ENCODE measurements at places on chromosomes 3 and 15.
A peak's percentile ranks its signal among the peaks of the same experiment; 100 is the strongest.

DNA sequence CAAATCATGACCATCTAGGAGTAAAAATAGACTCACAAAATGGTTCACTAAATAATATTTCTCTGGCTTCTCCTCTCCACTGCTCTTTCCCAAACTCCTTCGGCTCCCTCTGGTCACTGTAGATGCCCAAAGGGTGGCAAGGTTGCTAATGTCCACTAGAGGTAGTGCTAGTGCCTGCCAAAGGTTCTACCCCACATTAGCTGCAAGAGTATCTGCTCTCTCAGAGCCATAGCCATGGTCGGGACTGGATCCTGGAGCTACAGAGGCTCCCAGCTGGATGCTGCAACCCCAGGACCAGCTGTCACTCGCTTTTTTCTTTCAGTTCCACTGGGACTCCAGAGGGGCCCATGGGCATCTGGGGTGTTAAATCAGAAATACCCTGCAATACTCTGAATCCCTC lies 8.5 kb downstream of the HTR3D start:
- no peak for DNase-seq

GRCh38 chr3:194078045-194078821 lies 57.7 kb upstream of the HES1 start:
- no peak for DNase-seq

DNA sequence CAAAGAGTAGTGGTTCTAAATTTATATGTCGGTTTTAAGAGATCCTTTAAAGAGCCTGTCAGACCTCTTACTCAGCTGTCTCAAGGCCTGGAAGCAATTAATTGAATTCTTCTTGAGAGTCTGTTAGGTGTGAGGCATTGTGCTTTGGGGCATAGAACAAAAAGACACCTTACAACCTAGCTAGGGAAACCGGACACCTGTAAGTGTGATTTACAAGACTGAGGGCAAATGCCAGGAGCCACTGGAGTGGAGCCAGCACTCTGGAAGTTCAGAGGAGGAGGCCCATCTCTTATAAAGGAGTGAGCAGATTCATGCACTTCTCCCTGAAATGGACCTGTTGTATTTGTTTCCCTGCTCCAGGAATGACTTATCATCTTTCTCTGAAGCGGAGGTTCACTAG lies 97.7 kb upstream of the NUDT16 start:
- no peak for DNase-seq

DNA sequence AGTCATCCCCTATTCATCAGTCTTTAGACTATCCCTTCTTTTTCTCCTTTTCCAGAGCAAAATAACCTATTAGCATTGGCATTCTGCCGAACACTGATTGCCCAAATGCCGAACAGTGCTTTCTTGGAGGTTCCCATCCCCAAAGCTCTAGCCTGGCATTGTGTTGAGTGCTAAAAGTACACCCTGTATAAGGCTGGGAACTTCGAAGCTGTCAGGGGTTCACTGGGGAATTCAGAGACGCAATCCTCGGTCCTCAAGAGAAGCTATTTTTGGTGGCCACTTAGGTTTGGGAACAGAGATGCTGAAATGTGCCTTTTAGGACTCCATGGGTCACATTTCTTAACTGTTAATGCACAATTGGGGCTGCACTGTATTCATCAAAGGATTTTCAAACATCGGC lies 8.4 kb downstream of the FRMD5 start:
- no peak for DNase-seq

DNA sequence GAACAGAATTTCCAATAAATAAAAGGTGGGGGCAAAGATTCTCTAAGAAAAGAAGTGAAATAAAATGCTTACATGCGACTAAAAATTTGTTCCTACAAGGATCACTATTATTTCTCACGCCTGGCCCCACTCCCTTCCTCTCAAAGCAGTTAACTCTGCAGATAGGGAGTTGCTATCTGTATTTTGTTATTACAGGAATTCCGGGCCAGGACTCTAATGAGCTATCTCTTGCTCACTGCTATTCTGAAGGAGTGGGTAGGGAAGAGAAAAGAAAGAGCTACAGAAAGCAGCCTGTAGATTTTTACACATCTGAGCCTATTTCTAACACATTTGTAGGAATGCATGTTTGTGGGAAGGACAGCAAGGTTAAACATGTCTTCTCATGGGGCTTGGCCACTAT lies 140.4 kb downstream of the PCCB start:
- DNase-seq: no peak

DNA sequence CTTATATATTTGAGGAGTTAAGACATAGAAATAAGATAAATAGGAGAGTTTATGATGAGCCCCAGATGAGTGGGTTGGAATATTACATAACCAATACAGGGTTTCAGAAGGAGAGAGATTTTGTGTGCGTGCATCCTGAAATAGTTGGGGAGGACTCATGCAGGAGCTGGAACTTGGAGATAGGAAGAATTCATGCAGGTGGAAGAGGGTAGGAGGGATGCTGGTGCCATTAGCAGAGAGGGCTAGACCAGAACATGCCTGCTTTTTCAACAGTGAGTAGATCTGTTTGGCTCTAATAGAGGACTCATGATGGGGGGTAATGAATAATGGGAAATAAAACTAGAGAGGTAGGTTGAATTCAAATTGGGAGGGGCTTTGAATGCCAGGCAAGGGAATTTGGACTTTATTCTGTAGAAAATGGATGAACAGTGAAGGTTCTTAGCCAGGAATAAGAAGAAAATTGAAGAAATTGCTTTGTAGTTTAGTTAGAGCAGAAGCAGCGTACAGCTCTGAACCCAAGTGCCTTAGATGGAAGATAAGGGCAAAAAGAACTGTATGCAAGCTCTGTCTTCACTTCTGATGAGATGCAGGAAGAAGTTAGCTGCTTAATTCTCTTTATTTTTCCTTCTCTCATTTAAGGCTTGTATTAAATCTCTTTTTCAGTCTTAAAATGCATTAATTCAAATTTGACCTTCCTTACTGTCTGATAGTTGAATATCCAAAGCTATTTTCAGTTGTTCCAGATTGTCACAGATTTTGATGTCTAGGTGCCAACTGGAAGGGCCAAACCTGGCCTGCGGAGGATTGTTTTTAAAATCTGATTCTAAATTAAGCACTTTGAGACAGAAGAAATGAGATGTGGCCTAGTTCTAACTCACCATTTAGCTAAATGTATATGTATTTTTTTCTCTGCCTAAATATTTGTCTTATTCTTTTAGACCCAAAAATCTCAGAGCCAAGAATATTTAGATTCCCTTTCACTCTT lies 86.3 kb downstream of the PPM1L start:
- DNase-seq: no peak

DNA sequence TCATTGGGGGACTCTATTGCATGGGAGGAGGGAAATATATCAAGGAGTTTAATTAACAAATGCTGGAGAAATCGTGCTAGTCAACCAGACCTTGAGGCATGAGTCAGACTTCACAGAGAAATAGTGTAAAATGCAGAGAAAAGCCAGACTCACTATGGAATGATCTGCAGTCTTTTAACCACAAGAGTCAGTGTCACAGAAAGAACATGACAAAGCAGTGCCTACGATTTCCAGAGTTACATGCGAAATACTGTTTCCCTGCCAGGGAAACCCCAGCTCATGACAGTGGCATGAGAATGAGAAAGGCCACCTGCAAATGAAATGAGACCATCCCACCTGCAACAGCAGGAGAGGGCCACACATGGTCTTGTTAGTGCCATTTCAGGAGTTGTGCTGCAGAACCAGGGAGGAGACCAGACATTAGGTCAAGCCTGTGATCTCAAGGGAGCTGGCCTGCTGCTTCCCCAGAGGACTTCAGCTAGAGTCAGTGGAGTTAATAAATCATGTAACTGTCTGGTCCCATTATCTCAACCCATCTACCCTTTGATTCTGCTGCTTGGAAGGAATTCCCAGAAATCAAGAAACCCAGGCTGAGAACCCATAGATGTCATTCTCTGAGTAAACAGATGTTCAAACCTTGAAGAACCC lies 79.0 kb downstream of the ERC2 start:
- no peak for DNase-seq

DNA sequence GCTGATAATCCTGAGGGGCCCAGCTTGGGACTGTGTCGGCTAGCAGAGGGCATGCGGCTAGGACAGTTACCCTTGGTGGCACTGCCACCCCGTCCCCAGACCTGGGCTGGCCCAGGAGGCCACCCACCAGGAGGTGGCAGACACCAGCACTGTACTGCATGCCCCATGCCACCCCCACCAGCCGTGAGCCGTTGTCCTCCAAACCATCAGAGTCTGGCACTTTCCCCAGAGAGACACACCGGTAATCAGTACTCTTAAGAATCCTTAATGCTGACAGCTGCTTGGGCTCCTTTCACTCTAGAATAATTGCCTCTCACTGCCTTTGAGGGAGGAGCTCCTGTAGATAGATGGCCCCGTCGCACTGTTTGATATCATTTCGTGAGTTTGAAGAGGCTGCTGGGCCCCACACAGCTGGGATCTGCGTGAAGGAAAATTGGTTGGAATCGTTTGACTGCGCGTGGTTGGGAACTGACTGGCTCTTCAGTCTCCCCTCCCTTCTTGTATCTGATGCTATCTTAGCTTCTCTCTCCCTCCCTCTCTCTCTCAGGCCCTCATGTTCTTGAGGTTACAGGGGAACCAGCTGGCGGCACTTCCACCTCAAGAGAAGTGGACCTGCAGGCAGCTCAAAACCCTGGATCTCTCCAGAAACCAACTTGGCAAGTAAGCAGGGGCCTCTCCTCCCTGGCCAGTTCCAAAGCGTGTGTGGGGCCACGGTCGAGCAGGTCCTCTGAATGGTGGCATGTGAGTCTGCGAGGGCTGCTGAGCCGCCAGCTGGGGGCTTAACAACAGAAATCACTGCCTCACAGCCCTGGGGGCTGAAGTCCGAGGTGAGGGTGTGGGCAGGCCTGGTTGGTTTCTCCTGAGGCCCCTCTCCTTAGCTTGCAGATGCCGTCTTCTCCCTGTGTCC lies 94.9 kb downstream of the LRRK1 start:
- no peak for DNase-seq

GRCh38 chr3:27428446-27428845 lies 55.7 kb downstream of the SLC4A7 start:
- DNase-seq: no peak

DNA sequence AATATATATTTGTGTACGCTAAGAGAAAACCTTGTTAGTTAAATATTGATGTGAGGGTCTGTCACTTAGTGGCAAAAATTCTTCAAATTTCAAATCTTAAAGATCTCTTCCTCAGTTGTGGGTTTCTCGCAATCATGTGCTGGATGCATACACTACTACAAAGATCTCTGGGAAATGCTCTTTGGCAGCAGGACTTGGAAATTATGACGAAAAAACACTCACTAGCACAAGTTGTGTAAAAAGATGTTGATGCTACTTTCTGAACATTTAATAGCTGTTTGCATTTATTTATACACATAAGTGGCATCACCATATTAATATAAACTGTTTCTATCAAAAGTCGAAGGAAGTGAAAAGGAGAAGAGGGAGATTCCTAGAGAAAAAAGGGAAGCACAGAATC lies 10.8 kb upstream of the NANOGP8 start:
- no peak for DNase-seq

- peak; percentile 36 for DNase-seq
Observed at GRCh38 chr3:46705022-46705530, 3.9 kb downstream of the TMIE start.

DNA sequence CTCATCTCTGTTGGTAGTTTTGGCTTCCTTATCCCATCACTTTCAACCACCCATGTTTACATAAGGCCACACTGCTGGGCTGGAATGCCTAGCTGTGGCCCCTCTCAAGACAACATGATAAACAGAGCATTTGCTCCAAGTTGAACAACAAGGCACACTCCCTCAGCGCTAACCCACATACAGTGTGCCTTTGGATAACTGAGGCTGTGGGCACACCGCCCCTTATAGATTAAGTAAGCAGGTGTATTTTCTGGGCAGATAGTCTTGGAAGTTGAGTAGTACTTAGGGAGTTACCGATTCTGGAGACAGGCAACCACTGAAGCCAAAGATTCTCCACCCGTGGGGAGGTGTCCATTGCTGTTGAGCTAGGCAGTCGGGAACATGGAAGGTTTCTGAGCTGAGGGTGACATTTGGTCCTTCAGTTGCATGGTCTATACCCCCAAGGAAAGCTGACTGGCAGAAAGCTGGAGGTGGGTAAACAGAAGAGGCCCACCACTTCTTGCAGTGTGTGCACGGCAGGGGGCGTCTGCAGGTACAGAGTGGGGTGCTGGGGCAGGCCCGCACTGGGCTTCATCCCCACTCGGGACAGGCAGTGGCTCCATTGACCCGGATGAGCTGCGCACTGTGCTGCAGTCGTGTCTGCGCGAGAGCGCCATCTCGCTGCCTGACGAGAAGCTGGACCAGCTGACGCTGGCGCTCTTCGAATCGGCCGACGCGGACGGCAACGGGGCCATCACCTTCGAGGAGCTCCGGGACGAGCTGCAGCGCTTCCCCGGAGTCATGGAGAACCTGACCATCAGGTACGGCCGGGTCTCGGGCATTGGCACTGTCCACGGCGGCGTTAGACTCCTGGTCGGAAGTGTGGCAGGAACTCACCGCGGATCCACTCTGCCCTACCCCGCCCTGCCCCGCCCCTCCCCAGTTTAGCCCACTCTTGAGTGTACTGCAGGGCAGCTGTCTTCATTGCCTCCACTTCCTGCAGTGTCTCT lies 16.8 kb downstream of the NOX5 start:
- peak; percentile 3 for DNase-seq

DNA sequence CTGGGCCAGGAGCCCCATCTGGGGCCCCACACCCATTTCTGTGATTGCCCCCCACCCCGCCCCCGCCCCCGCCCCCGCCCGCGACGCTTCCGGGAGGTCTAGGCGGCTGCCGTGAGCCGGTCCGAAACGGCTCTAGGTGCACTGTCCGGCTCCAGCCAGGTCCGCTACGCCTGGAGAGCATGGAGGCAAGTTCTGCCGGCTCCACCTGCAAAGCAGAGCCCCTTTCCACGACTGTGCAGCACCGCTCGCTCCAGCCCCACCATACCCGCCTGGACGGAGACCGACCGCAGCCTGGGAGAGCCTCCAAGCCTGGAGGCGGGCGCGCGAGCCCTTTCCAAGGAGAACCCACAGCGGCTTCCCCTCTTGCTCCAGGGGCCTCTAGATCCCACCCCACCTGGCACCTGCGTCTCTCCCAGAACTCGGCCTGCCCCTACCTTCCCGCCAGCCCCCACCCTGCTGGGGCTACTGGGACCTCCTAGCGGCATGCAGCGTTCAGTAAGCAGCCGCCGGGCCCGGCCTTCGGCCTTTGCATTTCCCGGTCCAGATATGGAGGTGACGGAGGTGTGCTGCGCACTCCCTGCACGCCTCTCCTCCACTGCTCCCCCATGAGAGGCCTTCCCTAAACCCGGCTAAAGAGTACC lies 66.2 kb downstream of the KLF13 start:
- no peak for DNase-seq
